Activated T-helper 1 cell treated with Interleukin-2 at 50 U/mL for 16 hours (primary cell): ENCODE measurements at places on chromosomes 12 and 14.

GRCh38 chr14:53325176-53325806 lies 172.2 kb upstream of the DDHD1 start:
- no peak for DNase-seq

DNA sequence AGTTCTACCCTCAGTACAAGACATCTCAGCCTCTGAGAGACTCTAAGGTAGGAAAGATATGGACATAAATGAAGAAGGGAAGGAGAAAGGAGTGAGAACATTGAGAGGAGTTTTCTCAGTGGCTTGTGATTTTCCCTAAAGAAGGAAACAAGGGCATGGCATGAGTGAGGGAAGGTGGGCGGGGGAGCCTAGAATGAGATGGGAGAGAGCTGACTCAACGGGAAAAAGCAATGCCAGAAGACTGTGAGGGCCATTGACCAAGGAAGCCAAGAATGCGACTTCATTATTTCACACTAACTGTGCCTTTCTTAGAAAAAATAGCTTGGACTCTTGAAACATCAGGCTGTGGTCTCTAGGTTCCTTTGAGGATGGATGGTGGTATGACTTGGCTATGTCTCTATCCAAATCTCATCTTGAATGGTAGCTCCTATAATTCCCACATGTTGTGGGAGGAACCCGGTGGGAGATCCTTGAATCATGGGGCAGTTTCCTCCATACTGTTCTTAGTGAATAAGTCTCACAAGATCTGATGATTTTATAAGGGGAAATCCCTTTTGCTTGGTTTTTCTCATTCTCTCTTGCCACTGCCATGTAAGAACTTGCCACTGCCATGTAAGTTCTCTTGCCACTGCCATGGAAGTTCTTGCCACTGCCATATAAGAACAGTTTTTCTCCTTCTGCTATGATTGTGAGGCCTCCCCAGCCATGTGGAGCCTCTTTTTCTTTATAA lies 279.6 kb downstream of the NUAK1 start:
- no peak for DNase-seq

DNA sequence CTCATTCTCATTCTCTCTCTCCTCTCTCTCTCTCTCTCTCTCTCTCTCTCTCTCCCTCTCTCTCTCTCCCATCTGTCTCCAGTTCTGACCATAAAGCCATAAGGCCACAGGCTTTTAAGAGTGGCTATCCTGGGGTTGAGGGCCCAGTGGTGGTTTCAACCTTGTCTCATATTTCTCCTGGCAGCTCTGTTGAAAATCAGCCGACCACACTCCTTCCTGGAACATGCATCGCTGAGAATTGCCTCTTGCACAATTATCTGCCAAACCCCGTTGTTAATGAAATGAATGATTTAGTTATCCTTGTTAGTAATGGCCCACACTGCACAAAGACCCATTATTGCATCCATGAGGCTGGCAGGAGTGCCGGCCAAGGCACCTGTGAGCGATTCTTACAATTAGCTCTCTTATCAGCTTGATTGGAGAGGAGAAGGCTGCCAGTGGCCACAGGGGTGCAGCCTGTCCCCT lies 30.4 kb upstream of the KCNA5 start:
- no peak for DNase-seq

DNA sequence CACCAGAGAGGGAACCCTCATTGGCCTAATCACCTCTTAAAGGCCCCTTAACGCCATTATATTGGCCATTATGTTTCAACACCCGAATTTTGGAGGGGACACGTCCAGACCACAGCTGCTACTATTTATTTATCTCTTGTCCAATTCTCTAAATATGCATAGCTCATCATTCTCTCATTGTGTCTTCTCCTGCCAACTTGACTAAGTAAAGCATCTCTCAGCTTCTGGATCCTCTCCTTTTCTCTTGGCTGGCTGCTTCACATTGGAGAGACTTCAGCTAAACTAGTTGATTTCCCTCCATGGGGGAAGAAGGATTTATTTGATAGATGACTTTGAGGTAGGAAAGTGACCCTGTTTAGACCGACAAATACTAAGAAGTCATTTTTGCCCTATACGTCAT lies 120.4 kb upstream of the KRR1 start:
- no peak for DNase-seq

DNA sequence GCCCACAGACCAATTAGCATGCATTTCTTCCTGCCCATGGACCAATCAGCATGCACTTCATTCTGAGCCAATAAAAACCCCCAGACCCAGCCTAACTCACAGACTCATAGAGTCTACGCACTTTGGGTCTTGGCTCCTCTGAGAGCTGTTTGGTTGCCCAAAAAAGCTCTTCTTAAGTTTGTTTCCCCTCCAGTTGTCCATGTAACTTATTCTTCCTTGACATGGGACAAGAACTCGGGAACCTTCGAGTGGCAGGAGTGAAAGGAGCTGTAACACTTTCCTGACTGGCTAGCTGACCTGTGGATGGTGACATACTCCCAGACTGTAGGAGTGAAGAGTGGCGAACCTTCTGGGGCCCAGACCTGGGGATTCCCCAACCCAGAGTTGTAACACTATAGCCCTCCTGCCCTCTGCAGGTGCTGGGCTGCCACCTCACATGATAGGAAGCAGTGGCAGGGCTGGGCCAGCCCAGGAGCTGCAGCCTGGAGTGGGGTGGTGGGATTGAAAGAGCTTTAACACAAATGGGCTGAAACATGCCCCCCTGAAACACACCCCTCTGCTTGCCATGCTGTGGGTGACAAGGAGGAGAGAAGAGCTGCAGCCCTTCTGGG lies 4.4 kb upstream of the BTBD7 start:
- no peak for DNase-seq

GRCh38 chr12:79844693-79845092 lies 90.2 kb downstream of the PPP1R12A start:
- DNase-seq, result no peak

GRCh38 chr12:64269161-64269560 lies 47.1 kb upstream of the KICS2 start:
- DNase-seq, result no peak

GRCh38 chr14:73789989-73790581 lies 61.5 kb upstream of the PTGR2 start:
- DNase-seq, result no peak

- DNase-seq, result peak; percentile 52
These were observed 17.3 kb upstream of the YY1 start for GRCh38 chr14:100221533-100222223.

DNA sequence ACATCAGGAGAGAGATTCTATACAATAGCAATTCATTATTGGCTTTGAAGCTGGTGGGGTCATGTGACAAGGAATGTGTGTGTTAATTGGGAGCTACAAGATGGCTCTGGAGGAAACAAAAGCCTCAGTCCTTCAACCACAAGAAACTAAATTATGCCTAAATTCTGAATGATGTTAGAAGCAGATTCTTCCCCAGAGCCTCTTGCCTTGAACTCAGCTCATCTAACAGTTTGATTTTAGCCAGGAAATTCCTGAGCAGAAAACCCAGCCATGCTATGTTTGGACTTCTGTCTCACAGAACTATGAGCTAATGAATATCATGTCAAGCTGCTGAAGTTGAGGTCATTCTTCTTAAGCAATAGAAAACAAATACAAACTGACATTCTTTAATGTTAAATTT lies 274.7 kb downstream of the SLC6A15 start:
- no peak for DNase-seq

DNA sequence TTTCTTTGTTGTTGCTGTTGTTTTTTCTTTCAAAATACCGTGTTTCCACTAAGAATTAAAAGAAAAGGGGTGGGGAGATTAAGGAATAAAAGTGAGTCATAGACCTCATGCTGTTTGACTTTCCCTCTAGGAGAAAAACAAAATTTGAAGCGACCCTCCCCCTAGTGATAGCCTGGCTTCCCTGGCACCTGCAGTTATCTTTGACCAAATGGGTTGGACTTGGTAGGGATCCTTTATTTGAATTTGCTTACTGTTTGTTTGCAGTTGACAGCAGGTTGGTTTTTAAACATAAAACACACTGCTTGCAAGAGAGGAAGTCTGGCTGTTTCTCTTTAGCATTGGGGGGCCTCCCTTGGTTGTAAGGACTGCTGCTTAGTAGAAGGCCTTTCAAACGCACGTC lies 14.0 kb downstream of the OTX2 start:
- DNase-seq, result no peak

GRCh38 chr14:55160989-55161388 lies 30.4 kb downstream of the DLGAP5 start:
- no peak for DNase-seq

DNA sequence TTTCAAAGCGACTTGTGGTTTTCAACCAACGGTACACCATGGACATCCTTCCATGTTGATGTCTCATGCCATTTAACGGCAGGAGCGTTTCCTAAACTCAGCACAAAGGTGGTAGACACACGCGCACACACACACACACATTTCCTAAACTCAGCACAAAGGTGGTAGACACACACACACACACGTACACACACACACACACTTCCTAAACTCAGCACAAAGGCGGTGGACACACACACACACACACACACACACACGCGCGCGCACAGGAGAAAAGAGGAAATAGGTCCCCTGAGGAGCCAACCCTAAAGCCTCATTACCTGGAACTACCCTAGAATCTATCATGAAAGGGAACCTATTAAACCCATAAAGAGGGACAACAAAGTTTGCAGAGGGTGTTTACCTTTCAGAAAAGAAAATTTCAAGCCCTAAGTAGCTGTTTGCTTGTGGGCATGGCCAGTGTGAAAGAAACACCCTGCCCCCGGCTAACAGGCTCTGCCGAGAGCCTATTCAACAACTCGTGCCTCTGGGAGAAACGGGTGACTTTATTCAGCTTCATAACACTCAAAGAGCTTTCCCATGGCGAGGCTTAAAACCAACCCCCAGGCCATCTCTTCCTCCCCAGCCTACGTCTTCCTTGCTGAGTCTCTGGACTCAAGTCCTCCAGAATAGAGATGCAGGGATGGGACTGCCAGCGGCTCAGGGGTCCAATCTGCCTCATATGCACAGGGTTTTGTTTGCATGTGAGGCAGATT lies 31.8 kb downstream of the SLC8B1 start:
- DNase-seq, result no peak

- no peak for DNase-seq
These were observed 5.4 kb downstream of the SERPINA1 start for GRCh38 chr14:94382716-94383596.

GRCh38 chr12:120468821-120469449 lies 613 bp downstream of the SRSF9 start:
- DNase-seq, result peak; percentile 36

DNA sequence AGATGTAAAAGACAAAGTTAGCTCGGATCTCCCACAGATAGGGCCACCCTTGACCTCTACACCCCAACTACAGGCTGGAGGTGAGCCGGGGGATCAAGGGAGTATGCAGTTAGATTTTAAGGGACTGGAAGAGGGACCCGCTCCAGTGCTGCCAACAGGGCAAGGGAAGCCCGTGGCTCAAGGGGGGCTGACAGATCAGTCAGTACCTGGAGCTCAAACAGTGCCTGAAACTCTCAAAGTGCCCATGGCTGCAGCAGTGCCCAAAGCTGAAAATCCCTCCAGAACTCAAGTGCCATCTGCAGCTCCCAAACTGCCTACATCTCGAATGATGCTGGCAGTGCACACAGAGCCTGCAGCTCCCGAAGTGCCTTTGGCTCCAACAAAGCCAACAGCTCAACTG lies 10.4 kb downstream of the NYNRIN start:
- DNase-seq, result no peak

DNA sequence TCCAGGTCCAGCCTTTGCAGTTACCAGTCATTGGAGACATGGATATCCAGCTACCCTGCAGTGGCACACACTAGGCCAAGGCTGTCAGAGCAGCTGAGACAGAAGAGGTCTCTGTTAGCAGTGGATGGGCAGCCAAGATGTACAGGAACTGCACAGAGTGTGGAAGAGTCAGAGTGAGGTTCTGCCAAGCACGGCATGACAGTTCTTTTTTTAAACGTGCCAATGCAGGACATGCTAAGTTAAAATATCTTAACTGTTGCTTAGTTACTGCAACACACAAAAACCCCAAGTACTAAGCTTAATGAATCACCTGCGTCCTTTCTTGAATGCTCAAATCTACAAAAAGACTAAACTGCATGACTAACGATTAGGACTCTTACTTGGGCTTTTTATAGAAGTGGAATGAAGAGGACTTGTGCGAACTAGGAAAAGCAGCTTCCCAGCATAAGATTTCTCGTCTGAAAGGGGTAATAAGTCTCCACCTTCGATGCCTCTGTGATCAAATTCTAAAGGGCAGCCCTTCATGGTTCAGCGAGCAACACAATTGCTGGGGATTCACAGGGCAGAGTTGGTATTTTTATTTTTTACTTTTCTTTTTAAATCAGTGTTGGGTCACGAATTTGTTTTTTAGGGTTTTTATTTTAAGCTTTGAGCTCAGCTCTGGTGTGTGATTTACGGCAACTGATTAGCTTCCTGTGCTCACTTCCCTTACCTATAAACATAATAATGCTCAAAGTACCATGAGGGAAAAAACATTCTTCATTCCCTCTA lies 20.6 kb downstream of the MAPK1IP1L start:
- no peak for DNase-seq

DNA sequence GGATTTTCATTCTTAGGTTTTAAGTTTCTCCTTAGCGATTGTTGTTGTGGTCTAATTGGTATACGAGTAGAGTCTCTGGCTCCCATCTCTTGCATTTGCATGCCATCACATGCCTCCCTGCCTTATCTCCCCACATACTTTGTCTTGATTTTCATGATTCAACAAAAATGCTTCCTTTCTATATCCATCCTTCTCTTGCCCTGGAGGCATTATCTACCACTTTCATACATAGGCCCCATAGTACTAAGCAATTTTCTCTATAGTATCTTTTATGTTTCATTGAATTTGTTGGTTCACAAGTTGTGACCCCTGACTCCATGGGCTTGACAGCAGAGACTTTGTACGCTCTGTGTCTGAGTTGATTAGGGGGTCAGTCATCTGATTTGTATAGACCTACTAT lies 226.1 kb downstream of the ACSS3 start:
- DNase-seq, result no peak

DNA sequence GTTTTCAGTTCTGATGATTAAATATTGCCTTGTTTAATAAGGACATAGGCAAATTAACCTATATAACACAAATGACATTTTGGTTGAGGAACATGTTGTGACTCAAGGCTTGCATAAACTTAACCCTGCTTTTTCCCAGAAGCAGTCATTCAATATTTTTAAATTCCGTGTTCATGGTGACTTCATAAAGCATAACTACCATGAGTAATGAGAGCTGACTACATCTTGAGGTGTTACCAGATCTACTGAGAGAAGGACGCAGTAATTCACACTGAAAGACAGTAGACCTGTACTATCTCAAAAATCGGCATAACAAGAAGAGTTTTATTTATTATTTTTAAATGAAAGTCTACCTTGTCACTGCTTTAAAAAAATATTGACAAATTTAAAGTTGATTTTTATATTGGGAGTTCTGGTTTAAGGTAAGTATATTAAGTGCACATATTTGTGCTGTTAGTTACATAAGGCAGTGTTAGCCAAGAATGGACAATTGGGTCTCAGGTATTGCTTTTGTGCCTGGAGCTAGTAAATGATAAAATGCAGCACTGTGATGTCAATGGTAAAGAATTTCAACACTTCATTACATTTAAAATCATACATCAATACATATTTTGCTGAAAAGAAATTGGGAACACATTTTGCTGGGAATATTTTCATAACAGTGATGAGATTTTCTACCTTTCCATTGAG lies 1198.5 kb downstream of the FSCB start:
- DNase-seq, result no peak

- no peak for DNase-seq
These were observed 277.3 kb upstream of the ATP2B1 start for GRCh38 chr12:89985935-89986334.

- DNase-seq, result no peak
These were observed 111.1 kb upstream of the ARHGAP5 start for GRCh38 chr14:31965735-31966598.
